Activated T-helper 1 cell treated with anti-CD3 and anti-CD28 coated beads, Interleukin-12 subunit alpha, Interleukin-12 subunit beta, Interleukin-2, Interleukin-4 antibody, amounts not matched to agents 30 ng/mL and 10 ng/mL and 1 ng/mL, durations not matched to agents 14 hours and 24 hours and 36 hours (primary cell): ENCODE measurements at places on chromosomes 2 and 18.

GRCh38 chr18:66734451-66734850 is 130.6 kb upstream of the CDH19 start:
- no peak for DNase-seq

- DNase-seq: no peak
These were observed 200.9 kb downstream of the PIEZO2 start for GRCh38 chr18:10948421-10948820.

- no peak for DNase-seq
These were observed 63.0 kb upstream of the PSMD14 start for GRCh38 chr2:161245261-161245553.

GRCh38 chr2:196951973-196952372 is 25.5 kb upstream of the PGAP1 start:
- no peak for DNase-seq

GRCh38 chr2:70081221-70081620 is 6.1 kb upstream of the PCBP1 start:
- DNase-seq: no peak

- DNase-seq: no peak
These were observed 102.7 kb downstream of the DYNC1I2 start for GRCh38 chr2:171789956-171790355.

DNA sequence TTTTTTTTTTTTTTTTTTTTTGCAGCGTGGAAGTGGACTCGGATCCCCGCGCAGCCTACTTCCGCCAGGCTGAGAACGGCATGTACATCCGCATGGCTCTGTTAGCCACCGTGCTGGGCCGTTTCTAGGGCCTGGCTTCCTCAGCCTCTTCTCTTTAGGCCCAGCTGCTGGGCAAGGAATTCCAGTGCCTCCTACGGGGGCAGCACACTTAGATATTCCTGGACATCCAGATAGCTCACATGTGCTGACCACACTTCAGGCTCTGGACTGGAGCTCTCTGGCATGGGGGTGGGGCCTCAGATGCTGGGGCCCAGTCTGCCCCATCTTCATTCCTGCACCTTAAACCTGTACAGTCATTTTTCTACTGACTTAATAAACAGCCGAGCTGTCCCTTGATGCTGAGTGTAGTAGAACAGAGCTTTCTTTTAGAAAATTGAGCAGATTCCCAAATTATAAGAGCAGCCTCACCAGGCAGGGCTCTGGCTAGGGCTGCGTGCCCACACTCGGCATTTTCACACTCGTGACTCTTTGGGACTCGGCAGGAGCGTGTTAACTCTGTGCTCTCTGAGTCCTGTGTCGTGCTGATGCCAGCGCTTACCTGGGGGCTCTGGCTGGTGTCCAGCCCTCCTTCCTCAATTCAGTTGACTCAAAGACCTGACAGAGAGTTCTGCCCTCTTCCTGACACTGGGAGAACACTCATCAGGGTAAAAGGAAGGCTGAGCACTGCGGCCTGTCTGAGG is 19.3 kb downstream of the SLC30A3 start:
- no peak for DNase-seq

DNA sequence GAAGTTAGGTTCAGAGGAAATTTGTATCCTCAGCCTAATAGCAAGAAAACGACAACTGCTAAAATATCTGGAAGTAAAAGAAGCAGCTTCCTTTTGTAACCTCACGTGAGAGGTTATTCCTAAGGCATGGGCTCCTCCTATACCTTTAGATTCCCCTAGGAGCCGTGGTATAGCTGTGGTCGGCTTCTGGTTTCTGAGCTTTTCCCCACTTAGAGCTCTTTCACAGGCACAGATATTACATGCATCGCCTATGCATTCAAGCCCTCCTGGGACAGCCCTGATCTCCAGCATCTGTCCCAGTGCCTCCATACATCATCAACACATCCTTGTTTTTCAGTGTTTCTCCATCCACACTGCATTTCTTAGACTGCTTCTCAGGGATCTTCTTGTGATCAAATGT is 289.0 kb downstream of the ALPK2 start:
- DNase-seq: no peak

DNA sequence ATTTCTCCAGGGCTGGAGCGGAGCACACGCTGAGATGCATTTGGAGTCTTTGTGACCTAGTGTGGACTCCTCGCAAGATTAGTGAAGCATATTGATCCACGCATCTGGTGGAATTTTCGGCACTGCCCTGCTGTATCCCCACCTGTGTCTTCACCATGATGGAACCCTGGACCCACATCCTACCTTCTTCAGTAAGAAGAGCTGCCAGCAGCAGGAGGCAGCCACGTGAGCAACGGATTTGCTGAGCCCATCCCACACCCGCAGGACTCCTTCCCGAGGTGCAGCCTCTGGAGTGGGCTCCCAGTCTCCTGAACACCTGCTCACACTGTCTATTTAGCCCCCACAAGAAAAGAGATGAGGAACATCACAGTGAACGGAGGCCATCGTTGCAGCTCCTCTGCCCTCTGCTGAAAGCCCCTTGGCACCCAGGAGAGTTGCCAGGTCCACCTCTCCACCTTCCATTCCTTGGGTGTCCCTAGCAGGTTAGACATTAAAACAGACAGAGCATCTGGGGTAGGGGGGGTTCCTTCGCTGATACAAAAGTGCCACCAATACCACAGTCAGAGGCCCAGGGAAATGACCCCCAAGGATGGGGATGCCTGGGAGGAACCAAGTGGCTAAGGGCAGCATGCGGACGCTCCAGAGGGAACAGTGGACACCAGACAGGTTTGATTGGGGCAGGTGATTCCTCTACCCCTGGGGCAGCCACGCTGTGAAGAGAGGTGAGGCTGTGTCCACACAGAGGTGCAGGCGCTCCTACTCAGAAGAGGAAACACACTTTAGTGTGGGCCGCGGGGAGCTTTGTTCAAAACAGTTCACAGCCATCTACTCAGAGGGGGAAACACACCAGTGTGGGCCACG is 302.8 kb upstream of the SALL3 start:
- no peak for DNase-seq

GRCh38 chr2:26243470-26244308 is 743 bp downstream of the HADHA start:
- no peak for DNase-seq

- no peak for DNase-seq
These were observed 266.5 kb upstream of the SALL3 start for GRCh38 chr18:78713069-78713468.
